ENCODE measurements at places on chromosomes 11 and 22.

GRCh38 chr11:96906476-96906875 lies 516.7 kb downstream of the JRKL start:
- DNase-seq = no peak

- no peak for DNase-seq
Observed at GRCh38 chr11:113338730-113339129, 24.3 kb downstream of the TTC12 start.

DNA sequence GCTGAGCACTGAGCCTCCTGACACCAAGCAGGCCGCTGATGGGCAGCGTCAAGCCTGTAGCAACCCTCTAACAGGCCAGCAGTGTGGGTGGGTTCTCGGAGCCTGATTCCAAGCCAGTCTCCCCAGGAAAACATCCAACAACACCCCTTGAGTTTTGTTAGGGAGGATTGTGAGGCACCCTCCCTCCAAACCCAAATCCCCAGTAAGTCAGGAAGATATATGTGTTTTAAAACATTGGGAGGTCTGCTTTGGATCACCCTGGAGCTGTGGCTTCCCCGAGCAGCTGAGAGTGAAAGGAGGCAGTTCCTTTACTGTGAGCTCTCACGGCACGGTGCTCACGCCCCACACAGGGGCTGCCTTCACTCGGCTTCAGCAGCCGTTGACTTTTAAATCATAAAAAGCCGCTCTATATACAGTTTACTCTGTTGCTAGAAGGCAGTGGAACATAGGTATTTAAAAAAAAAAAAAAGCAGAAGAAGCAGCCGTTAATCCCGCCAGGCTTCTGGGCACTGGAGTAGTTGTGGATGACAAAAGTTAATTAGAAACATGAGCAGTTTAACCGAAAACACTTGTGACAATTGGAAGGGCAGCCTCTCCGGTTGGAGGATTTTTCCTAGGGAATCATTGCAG lies 218.6 kb downstream of the NAV2 start:
- no peak for DNase-seq

- DNase-seq = no peak
Observed at GRCh38 chr22:30205281-30206115, 41.1 kb downstream of the LIF start.

DNA sequence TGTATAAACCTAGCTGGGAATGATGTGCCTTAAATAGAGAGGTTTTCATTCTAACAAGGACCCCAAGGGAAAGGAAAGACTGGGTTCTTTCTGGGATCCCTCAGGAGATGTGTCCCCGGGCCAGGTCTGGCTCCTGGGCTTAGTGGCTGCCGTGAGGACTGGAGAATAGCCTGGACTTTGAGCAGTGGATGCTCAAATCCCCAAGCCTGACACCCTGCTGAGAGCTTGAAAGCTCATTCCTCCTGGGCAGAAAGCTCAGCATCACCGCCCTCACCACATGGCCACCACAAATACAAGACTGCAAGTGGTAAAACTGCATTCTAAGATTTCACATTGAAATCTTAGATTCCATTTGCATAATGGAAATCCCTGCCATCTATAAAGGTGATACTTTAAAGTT lies 79.4 kb upstream of the NARS2 start:
- peak; percentile 4 for DNase-seq

GRCh38 chr11:122159173-122159721 lies 43.2 kb upstream of the BLID start:
- DNase-seq = no peak

DNA sequence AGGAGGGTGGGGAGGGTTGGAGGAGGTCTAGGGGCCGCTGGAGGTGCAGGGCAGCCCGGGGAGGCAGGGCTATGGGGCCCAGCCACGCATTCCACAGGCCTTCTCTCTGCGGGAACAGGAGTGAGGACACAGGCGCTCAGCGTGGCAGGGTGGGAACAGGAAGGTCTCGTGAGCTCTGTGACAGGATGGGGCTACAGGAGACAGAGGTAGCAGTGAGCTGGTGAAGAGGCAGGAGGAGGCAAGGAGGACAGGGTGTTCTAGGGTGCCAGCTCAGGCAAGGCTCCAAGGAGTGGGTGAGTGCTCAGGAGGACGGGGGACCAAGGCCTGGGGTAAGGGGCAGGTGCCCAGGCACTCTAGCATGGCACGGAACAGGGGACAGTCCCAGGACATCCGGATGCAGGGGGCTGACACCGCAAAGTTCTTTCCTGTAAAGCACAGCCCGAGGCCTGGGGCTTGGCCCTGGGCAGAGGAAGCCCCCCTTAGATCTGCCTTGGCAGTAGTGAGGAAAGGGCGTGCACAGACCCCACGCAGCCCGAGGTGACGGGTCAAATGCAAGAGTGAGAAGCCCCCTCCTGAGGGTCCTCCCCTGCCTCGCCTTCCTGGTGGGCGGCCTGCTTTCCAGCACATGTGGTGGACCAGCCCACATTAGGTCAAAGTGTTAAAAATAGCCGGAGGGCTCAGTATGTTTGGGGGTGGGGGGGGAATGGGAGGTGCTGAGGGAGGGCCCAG lies 4.7 kb upstream of the NEAT1 start:
- no peak for DNase-seq

GRCh38 chr11:47918882-47919495 lies 61.4 kb upstream of the PTPRJ start:
- DNase-seq = no peak

DNA sequence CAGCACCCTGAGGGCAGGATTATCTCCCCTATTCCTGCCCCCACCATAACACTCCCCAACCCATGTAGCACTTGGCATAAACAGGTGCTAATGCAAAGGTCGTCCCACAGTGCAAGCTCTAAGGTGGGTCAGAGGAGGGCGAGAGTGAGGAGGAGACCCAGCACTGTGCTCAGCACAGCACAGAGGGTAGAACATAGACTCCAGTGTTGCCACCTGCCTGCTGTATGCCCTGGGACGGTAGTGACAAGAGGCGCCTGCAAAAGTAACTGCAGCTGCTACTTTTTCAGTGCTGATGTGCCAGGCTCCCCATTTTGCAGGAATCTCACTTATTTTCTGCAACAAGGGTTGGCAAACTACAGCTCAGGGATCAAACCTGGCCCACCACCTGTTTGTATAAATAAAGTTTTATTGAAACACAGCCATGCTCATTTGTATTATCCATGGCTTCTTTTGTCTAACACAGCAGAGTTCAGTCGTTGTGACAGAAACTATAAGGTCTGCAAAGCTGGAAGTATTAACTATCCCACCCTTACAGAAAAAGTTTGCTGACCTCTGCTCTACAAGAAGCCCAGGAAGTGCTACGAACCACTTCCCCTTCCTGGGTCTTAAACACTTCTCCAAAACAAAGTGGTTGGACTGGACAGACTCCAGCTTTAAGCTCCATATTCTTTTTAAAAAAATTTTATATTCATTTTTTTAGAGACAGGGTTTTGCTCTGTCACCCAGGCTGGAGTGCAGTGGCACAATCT lies 16.9 kb upstream of the CDC42BPG start:
- DNase-seq = no peak

DNA sequence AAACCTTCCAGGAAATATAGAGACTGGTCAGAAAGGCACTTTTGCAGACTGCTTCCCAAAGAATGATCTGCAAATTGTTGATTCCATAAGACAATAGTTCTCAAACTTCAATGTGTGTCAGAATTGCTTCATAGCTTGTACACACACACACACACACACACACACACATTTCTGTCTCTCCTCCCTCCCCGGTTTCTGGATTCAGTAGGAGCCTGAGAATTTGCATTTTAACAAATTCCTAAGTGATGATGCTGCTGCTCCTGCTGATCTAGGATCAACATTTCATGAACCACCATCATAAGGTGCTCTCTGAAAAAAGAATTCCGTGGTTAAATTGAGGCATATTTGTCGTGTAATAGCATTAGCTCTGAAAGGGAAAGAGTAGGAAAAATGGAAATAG lies 35.3 kb upstream of the FZD4 start:
- DNase-seq = no peak

DNA sequence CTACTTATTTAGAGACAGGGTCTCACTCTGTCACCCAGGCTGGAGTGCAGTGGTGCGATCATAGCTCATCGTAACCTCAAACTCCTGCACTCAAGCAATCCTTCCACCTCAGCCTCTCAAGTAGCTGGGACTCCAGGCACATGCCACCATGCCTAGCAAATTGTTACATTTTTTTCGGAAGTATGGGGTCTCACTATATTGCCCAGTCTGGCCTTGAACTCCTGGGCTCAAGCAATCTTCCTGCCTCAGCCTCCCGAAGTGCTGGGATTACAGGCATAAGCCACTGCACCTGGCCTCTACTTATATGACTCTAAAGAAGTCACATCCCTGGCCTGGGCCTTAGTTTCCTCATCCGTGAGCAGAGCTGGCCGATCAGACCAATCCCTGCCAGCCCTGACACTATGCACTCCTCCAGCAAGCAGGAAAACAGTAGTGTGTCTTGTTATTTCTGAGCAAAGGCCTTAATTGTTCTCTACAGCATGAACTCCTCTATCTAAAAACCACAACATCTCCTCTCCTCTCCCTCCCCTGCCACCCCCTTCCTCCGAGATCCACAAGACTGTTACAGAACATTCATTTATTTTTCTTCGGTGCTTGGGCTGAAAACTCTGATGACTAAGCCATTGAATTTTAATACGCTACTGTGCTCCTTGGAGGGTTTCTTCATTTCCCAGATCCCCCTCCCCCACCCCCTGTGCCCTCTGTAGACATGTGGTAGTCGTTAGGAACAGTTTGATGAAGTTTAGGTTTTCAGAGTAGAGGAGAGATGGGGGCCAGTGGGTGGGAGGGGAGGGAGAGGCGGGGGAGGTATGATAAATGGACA lies 91.5 kb downstream of the ABTB2 start:
- DNase-seq = no peak

- DNase-seq = no peak
Observed at GRCh38 chr22:44444341-44445306, 53.4 kb downstream of the RTL6 start.

DNA sequence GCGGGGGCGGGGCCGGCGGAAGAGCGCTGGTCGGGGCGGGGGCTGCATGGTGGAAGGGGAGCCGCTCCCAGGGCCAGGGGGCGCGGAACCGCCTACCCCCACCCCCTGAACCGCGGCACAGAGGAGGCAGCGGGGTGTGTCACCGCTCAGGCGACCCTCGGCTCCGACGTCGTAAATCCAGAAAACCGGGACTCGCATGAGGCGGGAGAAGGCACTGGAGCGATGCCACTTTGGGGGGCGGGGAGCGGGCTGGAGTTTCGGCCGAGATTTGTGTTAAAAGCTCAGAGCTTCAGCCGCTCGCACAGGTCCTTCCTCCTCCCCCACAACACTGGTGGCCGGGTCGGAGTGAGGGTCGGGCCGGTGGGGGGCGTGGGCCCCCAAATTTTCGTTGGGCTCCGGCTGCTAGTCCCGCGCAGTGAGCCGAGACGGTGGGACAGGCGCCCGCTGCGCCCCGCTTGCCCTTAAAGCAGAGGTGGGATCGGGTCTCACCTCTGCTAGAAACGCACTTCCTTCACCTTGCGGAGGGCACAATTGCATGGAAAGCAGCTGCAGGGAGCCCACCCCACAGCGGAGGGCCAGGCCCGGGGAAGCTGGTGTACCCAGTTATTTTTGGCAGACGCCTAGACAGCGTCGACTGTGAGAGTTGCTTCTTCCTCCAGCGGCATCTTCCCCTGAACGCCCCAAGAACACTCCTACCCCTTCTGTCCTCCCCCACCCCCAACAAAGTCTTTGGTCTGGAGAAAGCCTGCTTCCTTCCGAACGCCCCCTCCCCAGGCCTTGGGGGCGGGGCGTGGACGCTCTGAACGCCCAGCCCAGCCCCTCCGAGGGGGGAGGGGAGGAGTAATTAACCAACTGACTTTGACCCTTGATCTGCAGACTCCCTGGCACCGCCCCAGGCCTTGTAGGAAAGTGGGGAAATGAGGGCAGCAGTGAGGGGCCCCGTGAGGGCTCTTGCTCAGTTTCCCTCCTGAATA lies 1.1 kb downstream of the OVOL1 start:
- DNase-seq = no peak

DNA sequence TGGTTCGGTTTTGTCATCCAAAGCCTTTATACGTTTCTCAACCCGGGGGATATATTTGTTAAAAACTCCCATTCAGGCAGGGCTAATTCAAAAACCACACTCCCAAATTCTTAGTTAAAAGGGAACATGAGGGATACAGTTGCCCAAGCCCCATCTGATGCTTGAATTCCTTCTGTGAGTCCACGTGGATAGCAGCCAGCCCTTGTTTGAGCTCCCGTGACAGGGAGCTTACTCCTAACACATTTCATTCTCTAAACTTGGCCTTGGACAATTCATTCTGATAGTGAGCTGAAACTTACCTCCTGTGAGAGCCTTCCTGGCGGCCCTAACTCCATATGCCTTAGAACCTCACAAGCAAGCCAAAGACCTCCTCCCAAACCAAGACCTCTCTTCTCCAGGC lies 357.5 kb downstream of the TENM4 start:
- DNase-seq = no peak

- DNase-seq = peak; percentile 61
Observed at GRCh38 chr11:113532697-113533424, 57.7 kb upstream of the DRD2 start.

- DNase-seq = no peak
Observed at GRCh38 chr22:50298937-50299784, 8.3 kb downstream of the PLXNB2 start.

- no peak for DNase-seq
Observed at GRCh38 chr11:46279126-46280099, 2.0 kb downstream of the CREB3L1 start.

- DNase-seq = no peak
Observed at GRCh38 chr11:70490723-70491558, 92.6 kb downstream of the CTTN start.

Data from stimulated activated CD4-positive, alpha-beta T cell treated with anti-CD3 and anti-CD28 coated beads, Interleukin-12 subunit alpha, Interleukin-12 subunit beta, amount 100 ng/mL, for 24 hours (primary cell).